ENCODE measurements at places on chromosomes 11 and 22. TPM values are rescaled to one million over a fixed set of nuclear protein-coding genes. Genes with fewer than 3 reads are reported as not detected.

Gene WNT11
- 21.3 TPM for polyA plus RNA-seq

Gene DAGLA
- polyA plus RNA-seq = 3.0 TPM

Gene MOGAT2
- 1.8 TPM for polyA plus RNA-seq

Gene NAALADL1
- polyA plus RNA-seq = 28.5 TPM

Gene FBLN1
- polyA plus RNA-seq = 572 TPM

GRCh38 chr11:93579187-93579751 lies 36.1 kb upstream of the SMCO4 start:
- DNase-seq = no peak

- DNase-seq = no peak
These were observed 33.9 kb downstream of the CNTF start for GRCh38 chr11:58656348-58656747.

GRCh38 chr22:46105494-46106278 lies 44.6 kb upstream of the PPARA start:
- DNase-seq = no peak

GRCh38 chr11:47327025-47327424 lies 25.5 kb downstream of the MYBPC3 start:
- no peak for DNase-seq

DNA sequence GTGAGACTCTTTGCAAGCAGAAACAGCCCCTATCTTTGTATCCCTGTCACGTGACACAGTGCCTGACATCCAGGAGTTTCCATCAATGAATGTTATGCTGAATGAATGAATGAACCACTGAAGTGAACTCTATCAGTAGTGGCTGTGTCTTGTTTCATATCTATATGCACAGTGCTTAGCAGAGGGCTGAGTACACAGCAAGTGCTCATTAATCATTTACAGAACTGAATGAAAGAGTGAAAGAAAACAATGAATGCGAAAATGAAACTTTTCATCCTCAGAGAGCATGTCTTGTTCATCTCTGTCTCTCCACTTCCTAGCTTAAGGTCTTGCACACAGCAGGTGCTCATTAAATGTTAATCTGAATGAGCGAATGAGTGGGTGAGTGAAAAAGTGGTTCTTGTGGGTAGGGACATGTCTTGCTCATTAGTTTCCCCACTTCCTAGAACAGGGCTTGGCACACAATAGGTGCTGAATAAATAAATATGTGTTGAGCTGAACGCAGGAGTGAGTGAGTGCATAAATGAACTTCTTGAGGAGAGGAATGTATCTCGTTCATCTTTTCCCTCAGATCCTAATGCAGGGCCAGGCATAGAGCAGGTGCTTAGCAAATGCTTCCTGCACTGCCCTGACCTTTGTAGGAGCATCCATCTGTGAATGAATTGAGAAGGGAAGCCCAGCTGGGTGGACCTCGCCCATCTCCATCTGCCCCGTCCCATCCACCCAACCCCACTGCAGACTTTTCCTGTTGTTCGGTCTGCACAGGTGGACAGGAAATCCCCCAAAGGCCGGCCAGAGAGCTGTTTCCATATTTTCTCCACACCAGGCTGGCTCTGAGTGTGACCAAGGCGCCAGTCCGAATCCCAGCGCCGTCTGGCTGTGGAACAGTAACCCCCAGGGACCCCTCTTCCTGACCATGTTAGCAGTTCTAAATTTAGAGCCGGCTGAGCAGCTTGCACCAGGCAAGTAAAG lies 113.4 kb upstream of the CRYBB3 start:
- peak; percentile 26 for DNase-seq

DNA sequence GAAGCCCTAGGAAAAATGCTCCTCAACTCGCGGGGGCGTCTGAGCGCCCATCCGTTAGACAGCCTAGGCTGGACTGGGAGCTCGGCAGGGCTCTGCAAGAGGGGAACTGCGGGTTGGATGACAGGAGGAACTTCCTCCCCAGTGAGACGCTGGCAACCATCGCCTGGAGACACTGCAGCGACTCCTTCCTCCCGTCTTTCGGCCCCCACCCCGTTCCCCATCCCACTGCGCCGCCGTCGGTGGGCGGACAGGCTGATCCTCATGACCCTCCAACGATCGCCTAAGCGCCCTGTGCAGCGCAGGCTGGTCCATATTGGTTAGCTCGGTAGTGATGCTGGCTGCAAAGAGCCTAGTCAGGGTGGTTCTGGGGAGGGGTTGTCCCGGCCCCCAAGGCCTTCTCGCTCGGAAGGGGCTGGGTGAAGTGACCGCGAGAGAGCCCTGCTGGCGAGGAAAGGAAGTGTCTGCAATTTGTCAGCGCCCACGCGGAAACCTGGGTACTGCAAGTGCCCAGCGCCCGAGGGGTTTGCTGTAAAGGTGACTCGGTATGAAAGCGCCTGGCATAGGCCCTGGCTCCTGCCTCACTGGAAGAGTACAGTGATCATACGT lies 638 bp downstream of the NRGN start:
- DNase-seq = no peak

DNA sequence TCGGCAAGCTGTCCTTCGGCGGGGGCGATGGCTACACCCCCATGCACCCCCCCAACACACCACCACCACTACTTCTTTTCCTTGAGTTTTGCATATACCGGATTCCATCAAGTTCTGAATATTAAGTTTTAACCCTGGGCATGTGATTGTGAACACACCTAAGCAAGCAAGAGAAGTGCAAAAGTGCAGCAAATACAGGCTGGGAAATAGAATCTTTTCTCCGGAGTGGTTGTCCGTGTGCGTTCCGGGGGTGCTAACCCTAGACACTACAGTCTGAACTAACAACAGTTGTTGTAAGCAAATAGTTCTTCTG lies 574 bp downstream of the PRSS23 start:
- DNase-seq = no peak

DNA sequence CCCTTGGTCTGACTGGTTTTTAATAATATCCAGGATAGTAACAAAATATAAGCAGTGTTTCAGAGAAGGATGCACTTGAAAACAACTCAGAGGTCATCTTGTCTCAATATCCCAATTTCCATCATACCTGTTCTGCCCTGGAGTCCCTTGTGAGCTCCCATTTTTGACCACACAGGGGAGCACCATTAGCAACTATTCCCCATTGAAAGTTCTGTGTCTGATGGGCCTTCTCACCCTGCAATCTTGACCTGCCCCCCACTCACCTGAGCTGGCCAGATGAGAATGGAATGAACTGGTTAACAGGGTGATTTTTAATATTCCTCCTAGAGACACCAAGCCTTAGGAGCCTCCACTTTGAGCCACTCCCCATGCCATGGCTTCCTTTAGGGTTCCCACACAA lies 3.8 kb upstream of the CAPN5 start:
- no peak for DNase-seq

GRCh38 chr11:76073724-76074123 lies 132.6 kb downstream of the WNT11 start:
- no peak for DNase-seq

GRCh38 chr11:96082936-96083335 lies 159.0 kb upstream of the MTMR2 start:
- no peak for DNase-seq

GRCh38 chr11:47512701-47513100 lies 40.2 kb downstream of the CELF1 start:
- no peak for DNase-seq

GRCh38 chr11:131810541-131810940 lies 440.1 kb downstream of the NTM start:
- no peak for DNase-seq

DNA sequence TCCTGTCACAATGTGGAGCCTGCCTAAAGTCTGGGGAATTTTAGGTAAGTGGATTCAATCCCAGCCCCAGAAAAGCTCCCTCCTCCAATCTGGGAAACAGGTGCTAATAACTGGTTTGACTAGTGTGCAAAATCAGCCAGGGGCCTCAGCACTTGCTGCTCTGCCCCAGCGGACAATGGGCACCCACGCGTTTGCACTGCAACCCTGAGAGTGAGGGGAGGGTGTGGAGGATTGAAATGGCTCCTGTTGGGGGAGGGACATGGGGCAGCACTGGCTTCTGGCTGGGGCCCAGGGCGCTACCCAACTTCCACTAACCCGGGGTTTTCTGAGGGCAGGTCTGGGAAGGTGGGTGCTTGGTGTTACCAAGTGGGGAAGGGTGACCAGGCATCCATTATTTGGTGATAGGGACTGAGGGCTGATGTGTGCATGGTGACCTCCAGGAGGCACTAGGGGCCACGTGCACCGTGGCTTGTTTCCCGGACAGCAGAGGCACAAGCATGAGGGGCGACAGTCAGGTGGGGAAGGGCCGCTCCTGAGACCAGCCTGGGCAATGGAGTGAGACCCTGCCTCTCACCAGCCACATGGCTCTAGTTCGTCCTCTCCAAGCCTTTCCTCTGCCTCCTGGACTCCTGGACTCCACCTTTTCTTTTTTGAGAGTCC lies 4.3 kb upstream of the PNPLA5 start:
- no peak for DNase-seq

DNA sequence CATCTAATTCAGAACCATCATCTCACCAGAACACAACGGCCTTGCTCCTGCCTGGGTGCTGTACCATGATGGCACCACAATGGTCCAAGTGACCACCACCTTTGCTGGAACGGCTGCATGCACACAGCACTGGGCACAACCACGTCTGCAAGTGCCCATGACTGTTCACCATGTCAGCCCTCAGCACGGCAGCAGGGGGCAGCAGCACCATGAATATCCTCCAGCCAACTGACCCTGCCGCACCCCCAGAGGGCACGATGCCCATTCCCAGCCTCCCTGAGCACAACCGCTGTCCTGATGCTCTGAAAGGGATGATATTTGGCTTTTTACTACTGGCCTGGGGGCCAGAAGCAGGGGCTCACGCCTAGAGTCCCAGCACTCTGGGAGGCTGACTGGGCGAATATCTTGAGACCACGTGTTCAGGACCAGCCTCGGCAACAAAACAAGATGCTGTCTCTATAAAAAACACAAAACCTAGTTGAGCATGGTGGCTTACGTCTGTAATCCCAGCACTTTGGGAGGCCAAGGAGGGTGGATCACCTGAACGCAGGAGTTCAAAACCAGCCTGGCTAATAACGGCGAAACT lies 25.7 kb downstream of the DRD4 start:
- DNase-seq = no peak

DNA sequence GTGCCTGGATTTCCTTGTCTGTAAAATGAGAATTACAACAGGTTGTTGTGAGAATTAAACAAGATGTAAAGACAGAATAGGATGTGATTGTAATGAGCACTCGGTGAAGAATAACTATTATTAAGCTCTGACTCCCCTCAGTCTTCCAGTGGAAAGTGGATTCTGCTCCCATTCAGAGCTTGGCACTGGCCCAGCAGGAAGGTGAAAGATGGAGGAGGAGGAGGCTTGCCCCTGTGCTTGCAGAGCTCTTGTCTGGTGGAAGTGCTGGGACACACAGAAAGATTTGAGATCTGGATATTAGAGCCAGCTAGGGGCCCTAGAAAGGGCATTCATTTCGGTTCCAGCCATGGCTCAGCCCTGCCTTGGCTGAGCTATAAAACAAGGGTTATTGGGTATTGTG lies 28.2 kb downstream of the PHLDB1 start:
- no peak for DNase-seq

- DNase-seq = no peak
These were observed 20.8 kb downstream of the EMID1 start for GRCh38 chr22:29226351-29226981.

GRCh38 chr11:69775163-69775755 lies at the start of gene FGF4:
FGF4 (minus strand) TSS chr11:69775341; CDS start chr11:69775084, 257 bp downstream.
- no peak for DNase-seq

- DNase-seq = no peak
These were observed 14.7 kb upstream of the ARHGAP8 start for GRCh38 chr22:44737406-44738346.

GRCh38 chr11:78535920-78536319 lies 38.7 kb downstream of the NARS2 start:
- no peak for DNase-seq

GRCh38 chr11:47550288-47551047 lies 2.5 kb downstream of the CELF1 start:
- DNase-seq = no peak

DNA sequence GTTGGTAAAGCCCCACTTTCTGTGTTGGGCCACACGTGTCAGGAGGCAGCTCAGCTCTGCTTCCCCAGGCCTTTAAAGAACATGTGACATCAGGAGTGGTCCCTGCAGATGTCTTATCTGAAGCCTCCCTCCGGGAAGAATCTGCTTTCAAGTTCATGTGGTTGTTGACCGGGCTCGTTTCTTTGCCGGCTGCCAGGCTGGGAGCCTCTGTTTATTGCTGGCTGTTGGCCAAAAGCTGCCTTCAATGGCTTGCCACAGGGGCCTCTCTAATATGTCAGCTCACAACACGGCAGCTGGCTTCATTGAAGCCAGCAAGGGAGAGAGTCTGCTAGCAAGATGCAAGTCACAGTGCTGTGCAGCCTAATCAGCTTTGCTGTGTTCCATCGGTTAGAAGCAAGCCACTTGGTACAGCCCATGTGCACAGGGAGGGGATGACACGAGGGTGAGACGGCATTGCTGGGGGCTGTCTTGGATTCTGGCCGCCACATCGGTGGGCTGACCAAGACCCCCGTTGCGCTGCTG lies 14.6 kb downstream of the MRGPRF start:
- DNase-seq = no peak

Measured in left renal pelvis (tissue), 4 donors.